AG09319 (cell line): ENCODE measurements at places on chromosomes 4 and X.

DNA sequence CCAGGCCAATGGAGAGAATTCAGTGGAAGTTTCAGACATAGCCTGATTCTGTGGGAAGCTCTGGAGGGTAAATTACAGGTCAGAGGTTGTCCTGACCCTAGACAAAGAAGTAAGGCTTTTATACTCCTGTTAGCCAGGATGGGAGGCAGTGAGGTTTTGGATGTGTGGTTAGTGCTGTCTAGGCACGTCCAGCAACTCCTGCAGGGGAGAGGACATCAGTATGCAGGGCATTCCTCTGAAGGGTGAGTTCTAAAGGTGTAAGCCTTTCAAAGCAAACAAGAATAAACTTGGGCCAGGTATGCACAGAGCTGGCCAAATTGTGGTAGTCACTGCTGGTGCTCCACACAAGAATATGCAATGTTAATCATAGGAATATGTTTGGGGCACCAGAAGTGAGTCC is 562.5 kb downstream of the CCSER1 start:
- no peak for DNase-seq

GRCh38 chr4:151417766-151418376 is 8.9 kb downstream of the FHIP1A start:
- DNase-seq = no peak

- no peak for DNase-seq
Observed at GRCh38 chr4:58749206-58749605, 1639.0 kb upstream of the IGFBP7 start.

DNA sequence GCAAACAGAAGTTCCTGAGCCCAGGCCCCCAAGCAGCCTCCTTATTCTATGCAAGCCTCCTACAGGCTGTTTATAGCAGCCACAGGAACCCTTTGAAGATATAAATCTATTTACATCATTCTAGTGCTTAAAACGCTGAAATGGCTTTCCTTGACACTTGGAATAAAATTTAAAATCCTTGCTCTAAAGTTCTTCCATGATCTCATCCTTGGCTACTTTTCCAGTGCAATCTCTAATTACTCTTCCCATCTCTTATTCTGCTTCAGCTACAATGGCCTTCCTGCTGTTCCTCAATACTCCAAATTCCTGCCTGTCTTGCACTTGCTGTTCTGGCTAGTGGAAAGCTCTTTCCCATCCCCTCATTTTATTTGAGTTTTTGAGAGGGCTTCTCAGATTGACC is 634.2 kb upstream of the NR3C2 start:
- no peak for DNase-seq

GRCh38 chrX:133983974-133984845 is 1.2 kb downstream of the GPC3 start:
- DNase-seq = no peak

- DNase-seq = no peak
Observed at GRCh38 chr4:85713005-85713404, 238.1 kb downstream of the ARHGAP24 start.

DNA sequence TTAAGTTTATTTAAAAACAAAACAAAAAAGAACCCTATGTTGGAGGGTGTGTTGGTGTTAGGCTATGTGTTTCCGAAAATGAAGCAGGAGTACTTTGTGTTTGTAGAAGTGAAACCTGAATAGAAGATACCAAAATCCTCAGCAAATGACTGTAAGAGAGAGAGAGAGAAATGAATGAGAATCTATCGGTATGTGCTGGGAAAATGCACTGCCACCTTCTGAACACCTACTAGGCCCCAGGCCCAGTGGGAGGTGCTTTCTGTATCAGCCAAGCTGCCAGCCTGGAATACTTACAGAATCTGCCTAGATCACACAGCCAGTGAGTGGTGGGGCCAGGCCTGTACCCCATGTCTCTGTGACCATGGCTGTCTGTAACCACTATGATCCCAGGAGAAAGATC is 14.9 kb upstream of the PIM2 start:
- DNase-seq = no peak

DNA sequence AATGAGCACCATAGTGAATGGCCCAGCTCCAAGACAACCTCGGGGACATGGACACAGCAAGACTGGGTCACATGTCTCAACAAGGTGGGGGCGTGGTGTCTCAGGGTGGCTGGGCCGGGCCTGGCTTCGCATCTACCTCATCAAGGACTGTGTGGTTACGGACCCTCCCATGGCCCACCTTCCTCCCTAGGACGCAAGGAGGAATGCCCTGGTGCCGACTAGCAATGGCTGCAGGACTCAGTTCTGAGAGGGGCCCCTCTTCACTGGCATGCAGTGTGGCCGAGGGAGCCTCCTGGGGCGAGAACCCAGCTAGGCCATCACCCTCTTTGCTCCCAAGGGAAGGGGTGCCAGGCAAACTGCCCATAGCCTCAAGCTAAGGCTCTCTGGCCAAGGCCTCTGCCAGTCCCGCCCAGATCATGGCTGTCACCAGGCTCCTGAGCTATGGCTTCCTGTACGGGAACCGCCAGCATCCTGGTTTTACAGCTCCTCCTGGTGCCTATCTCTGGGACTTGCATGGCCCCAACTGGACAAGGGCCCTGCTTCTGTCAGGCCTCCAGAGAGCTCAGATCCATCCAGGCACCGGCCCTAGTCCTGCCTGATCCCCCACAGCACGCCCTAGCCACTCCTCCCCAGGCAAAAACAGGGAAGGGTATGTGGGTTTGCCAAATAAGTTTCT is 218.0 kb upstream of the AGTR2 start:
- no peak for DNase-seq

GRCh38 chr4:59381591-59381990 is 1818.5 kb upstream of the ADGRL3 start:
- DNase-seq = no peak

DNA sequence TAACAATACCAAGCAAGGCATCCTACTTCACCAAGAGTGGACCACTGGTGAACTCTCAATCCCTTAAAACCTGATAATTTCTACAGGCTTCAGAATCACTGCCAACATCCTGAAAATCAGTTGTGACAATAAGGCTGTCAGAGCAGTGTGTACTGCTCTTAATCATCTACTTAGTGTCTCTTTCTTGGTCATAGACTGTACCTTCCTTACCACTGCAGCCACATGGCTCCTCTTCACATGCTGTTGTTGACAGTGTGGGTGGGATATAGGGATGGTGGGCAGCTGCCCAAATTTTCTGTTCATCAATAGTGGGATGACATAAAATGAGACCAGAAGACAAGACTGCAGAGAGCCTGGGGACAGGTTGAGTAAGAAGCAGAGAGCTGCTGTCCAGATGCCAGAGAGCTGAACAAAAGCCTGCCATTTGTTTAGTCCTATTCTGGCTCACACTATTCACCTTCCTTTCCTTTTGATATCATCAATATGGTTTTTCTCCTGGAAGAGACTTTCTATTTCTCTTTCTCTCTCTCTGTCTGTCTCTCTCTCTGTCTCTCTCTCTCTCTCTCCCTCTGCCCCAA is 178.9 kb downstream of the MGST2 start:
- no peak for DNase-seq

DNA sequence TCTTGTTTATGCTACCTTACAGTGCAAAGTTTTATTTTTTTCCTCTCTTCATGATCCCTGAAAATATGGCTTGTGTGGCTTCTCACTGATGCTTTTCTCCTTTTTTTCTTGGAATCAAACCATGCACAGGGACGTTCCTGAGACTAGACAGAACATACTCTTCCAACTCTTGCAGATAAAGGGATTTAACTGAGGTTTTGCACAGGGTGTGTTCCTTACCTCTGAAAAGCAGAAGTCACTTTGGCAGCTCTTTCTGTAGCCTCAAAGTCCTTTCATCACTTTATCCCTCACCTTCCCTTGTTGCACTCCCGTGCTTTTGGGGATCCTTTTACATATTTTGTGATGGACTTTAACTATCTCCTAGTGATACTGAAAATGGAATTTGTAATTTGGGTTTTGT is 300.1 kb downstream of the SPRY1 start:
- no peak for DNase-seq

DNA sequence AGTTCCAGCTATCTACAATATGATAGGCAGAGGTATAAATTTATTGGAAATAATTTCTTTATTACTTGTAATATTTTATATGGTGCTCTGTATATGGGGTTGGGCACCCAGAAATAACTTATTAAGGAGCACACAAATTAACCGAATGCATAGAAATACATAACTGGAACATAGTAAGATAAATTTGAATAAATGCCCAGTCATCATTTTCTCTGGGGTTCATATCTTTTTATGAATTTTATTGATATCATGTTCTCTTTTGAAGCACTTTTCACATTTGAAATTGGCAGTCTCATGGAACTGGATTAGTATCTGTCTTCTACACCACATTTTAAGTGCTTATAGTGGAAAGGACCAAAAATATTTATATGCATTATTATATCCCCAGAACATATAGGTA is 122.0 kb downstream of the PCDH7 start:
- DNase-seq = no peak

DNA sequence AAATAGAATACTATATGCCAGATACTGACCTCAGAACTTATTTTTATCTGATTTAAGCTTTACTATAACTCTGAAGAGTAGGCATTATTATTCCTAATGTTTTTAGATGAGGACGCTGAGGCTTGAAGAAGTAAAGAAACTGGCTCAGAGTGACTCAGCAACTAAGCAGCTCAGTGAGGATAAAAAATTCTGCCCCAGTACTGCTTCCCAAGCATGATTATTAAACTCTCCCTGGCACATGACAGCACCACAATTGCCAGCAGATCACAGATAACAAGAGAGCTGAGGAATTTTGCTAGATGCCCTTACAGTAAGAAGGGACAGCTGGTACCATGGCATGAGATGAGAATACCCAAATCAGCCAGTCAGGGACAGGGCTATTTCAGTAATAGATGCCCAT is 219.4 kb downstream of the NKX6-1 start:
- no peak for DNase-seq

- no peak for DNase-seq
Observed at GRCh38 chr4:132026166-132026565, 1122.9 kb upstream of the PCDH10 start.

DNA sequence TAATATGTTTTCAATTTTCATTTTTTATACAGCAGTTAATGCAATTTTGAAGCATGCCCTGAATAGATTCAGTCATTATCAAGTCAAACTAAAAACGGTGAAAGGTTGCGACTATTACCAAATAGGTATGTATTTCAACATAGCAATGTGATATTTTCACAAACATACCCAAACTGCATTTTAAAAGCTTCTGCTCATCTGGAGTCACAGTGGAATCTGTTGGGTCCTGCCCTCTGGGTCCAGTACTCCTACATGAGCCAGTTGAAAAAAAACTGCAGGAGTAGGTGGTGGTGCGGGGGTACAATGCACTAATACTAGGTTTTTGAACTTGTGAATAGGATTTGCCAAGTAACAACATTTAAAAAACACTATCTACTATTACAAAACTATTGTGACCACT is 938 bp downstream of the GPR34 start:
- DNase-seq = no peak

- peak; percentile 20 for DNase-seq
Observed at GRCh38 chr4:107183155-107183774, 147.2 kb upstream of the DKK2 start.

- no peak for DNase-seq
Observed at GRCh38 chr4:96170198-96170597, 330.3 kb downstream of the PDHA2 start.

DNA sequence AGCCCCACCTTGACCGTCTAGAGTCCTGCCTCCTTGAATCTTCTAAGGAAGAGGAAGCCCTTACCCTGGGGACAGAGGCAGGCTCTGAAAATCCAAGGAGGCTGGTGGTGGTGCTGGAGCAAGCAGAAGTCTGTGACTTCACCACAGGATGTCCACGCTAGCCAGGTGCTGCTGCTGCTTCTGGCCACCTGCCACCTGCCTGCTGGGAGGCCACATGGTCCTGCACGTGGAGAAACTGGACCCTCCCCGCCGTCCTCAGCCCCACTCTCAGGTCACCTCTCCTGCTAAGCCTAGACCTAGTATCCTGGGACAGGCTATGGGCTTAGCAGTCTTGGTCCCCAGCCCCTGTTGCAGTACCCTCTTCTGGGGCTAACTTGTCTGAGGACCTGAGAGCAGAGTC is 15.8 kb downstream of the TMEM31 start:
- DNase-seq = no peak

DNA sequence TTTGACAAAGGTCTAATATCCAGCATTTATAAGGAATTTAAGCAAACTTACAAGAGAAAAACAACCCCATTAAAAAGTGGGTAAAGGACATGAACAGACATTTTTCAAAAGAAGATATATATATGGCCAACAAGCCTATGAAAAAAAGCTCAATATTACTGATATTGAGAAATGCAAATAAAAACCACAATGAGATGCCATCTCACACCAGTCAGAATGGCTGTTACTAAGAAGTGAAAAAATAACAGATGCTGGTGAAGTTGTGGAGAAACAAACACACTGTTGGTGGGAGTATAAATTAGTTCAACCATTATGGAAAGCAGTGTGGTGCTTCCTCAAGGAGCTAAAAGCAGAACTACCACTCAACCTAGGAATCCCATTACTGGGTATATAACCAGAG is 91.6 kb upstream of the EFHC2 start:
- DNase-seq = no peak

GRCh38 chr4:95284655-95285054 is 264.1 kb downstream of the UNC5C start:
- DNase-seq = no peak

GRCh38 chrX:100636321-100636991 is at the start of gene TSPAN6:
TSPAN6 (minus strand) TSS chrX:100636806; CDS start chrX:100636694, 112 bp downstream.
- DNase-seq = peak; percentile 58

- no peak for DNase-seq
Observed at GRCh38 chr4:81459228-81459627, 12.5 kb downstream of the RASGEF1B start.

- DNase-seq = no peak
Observed at GRCh38 chr4:12672303-12672702, 811.8 kb downstream of the RAB28 start.

- no peak for DNase-seq
Observed at GRCh38 chr4:182717788-182718583, 199.2 kb downstream of the DCTD start.

DNA sequence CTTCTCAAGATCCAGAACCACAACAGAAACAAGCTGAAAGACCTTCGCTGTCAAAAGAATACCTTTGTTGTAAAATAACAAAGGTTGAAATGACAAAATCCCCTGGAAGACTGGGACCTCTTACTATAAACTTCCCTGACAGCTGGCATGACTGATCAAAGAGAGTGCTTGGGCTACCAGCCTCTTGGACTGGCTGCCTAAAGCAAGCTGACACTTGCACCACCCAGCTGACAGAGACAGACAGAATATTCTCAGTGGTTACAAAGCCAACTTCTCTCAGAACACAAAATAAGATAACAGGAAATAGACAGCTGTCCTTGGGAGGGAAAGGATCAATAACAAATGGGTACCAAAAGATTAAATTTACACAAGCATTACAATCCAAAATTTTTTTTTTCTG is 241.7 kb upstream of the SPOCK3 start:
- no peak for DNase-seq

DNA sequence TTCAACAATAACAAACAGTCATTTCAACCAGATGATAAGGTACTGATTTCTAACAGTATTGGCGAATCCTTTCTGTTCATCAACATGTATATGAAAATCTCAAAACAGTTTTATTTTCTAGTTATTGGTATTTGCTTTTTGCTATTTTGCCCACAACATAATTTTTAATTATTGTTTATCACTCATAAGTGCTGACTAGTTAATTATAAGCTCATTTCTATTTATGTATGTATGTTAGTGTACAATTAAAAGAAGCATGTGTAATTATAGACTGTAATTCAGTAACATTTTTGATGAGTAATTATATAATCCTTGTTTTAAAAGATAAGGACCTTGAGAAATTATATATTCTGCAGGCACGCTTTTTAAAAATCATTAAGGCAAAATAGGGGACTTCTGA is 67.2 kb upstream of the NPNT start:
- DNase-seq = no peak
